ENCODE measurements at places on chromosomes 6 and 20.

DNA sequence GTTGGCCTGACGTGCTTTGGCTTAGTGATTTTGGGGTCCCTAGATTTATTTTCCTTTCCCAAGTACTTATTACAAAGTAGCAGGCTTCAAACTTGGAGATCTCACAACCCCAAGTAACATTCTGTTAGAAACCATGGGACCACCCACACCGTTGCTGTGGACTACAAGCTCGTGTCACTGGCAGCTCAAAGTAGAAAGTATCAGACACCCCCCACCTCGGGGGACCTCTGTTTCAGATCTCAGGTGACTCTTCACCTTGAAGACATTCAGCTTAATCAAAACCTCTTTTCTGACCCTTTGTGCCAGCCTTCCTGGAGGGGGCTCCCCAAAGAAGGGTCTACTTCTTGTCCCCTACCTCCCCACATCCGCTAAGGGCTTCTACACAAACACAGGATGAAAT, 15.7 kb upstream of the MYT1 start:
- DNase-seq = no peak

GRCh38 chr6:66849843-66850242, 1142.8 kb upstream of the EYS start:
- no peak for DNase-seq

- no peak for DNase-seq
Measured at GRCh38 chr6:112036088-112036637, 17.7 kb upstream of the CCN6 start.

GRCh38 chr6:31544676-31545075, 1.7 kb downstream of the ATP6V1G2 start:
- no peak for DNase-seq

- DNase-seq = peak; percentile 72
Measured at GRCh38 chr6:122491919-122492555, 20.4 kb upstream of the SERINC1 start.

DNA sequence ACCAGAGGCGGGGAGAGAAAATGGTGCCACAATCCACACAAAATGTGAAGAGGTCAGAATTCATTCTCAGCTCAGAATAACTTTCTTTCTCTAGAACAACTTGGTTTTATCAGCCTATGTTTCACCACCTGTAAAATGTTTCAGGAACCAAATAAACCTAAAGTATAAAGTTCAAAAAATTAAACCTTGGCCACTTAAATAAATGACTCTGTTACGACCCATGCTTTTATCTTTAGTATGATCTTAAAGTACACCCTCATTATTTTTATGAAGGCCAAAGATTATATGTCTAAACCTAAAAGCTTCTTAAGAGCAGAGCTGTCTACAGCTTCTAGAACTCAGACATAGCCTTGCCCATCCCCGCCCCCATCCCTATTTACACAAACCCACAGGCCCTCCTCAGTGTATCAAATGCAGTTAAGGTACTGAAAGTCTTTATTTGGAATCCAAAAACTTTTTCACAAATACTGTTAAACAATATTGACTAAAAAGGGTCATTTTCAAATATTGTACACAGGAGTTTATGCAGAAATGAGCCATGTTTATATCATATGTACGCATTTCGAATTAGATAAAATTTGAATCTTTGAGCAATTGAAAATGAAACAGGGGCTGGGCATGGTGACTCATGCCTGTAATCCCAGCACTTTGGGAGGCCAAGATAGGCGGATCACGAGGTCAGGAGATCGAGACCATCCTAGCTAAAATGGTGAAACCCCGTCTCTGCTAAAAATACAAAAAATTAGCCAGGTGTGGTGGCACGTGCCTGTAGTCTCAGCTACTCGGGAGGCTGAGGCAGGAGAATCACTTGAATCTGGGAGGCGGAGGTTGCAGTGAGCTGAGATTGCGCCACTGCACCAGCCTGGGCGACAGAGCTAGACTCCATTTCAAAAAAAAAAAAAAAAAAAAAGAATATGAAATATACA, 5.7 kb upstream of the NHSL1 start:
- DNase-seq = no peak

DNA sequence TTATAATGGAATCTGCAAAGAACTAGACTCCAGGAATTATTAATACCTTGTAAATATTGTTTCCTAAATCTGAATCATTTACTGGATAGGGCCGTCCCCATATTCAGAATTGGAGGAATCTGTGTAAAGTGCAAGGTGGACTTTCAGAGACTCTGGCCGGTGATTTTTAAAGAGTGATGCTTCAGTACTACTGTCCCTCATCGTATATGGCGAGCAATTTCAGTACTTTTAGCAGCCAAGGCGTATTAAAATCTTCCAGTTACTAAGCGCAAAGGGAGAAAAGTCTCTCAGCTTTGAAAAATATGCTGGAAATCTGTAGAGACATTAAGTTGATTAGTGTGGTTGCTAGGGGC, 483 bp downstream of the SMIM26 start:
- no peak for DNase-seq

GRCh38 chr6:2876210-2877056, 26.7 kb downstream of the SERPINB9 start:
- DNase-seq = peak; percentile 58

- DNase-seq = no peak
Measured at GRCh38 chr20:32447136-32448027, 89.3 kb downstream of the ASXL1 start.

DNA sequence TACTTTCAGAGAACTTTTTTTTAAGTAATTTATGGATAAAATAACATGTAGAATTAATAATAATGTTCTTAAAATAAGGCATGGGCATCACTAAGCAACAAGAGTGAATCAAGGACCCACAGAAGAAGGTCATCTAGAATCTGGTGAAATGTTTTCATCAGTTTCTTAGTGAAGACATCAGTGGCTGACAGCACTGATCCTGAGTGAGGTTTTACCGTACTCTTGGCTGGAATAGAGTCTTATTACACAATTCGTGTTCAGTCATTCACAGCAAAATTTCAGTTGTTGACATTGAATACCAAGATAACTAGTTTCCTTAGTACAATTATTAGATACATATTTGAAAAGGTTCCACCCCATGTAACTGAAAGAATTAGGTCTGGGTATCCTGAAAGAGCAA, 140.4 kb downstream of the C6orf58 start:
- DNase-seq = no peak

- DNase-seq = no peak
Measured at GRCh38 chr6:169592558-169592957, 109.3 kb downstream of the WDR27 start.

DNA sequence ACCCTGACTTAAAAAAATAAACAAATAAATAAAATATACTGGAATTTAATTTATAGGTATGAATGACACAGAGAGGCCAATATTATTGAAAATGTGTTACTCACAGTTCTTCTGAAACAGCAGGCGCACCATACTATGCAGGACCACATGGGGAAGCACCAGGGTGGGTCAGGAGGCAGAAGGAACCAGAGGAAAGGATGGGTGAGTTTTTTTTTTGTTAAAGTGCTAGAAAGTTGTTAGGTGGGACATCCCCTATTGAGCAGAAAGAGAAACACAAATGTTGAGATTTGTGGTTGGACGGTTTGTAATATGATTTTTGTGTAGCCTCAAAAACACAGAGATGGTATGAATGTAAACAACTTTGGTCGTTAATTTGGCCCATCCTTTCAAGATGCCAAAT, 26.0 kb downstream of the PTPRA start:
- no peak for DNase-seq

DNA sequence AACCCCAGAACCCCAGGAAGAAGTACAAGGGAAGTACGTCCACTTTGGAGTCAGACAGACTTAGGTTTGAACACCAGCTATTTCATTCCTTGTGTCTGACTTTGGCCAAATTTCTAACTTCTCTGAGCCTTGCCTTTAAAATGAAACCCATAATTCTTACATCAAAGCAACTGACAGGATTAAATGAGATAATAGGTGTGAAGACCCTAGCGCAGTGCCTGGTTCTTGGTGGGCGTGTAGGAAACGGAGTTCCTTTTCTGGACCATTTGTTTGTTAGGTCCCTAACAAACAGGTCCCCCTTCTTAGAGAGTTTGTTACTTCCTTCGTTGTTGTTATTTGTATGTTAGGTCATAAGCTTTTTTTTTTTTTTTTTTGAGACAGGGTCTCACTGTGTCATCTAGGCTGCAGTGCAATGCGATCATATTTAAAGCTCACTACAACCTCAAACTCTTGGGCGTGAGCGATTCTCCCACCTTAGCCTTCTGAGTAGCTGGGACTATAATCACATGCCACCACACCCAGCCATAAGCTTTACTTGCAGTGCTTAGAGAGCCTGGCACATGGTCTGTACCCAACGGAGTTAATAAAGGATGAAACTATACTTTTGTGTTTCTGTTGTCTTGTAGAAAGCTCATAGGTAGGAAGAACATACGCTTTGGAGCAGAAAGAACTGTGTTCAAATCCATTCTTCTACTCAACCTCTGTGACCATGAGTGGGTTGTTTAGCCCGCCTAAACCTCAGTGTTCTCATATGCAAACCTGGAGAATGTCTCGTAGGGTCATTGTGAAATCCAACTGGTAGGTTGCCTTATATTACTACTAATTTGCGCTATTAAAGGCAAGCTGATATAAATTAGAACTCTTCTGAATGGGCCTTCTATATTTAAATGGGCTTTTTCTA, 21.8 kb upstream of the MROH8 start:
- DNase-seq = no peak

DNA sequence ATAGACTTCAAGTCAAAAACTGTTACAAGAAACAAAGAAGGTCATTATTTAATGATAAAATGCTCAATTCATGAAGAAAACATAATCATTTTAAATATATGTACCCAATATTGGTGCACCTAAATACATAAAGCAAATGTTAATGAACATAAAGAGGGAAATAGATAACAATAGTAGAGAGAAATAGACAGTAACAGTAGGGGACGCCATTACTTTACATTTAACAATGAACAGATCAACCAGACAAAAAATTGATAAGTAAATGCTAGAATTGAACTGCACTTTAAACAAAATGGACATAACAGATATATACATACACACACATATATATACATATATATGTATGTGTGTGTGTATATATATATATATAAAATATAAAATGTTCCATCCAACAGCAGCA, 37.4 kb downstream of the IL22RA2 start:
- DNase-seq = no peak

GRCh38 chr6:4780360-4780812, 4.2 kb downstream of the CDYL start:
- no peak for DNase-seq

DNA sequence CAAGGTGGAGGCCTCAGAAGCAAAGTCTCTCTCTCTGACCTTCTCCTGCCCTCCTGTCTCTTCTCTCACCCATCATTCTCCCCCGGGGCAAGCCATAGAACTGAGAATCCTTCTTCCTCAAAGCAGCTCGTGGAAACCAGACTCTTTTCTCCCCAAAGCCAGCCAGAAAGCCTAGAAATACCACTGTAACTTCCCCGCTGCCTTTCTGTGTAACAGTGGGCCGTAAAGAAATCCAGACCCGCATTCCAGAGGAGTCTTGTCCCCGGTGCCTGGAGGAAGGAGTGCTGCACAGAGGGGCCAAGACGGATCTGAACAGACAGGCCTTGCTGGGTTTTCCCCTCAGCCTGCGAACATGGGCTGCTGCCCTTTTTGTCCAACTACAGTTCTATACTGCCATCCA, 977 bp upstream of the SLC22A2 start:
- DNase-seq = no peak

- no peak for DNase-seq
Measured at GRCh38 chr6:86791476-86791875, 145.9 kb upstream of the HTR1E start.
